ENCODE measurements at places on chromosomes 2 and 18.

DNA sequence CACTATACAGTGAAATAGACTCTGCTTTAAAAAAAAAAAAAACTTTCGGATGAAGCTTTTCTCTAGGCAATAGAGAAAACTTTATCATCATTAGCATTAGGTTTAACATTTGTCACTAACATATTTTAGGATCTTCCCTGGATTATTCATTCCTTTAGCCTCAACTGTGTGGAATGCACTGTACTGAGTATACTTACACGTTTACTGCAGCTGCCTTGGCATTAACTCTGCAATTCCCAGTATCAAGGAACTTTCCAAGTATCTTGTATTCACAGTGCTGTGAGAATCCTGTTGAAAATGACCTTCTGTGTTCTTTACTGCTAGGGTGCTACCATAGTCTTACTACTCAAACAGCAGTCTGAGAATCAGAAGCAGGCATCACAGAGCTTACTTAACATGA, 328.2 kb upstream of the COL3A1 start:
- no peak for DNase-seq

DNA sequence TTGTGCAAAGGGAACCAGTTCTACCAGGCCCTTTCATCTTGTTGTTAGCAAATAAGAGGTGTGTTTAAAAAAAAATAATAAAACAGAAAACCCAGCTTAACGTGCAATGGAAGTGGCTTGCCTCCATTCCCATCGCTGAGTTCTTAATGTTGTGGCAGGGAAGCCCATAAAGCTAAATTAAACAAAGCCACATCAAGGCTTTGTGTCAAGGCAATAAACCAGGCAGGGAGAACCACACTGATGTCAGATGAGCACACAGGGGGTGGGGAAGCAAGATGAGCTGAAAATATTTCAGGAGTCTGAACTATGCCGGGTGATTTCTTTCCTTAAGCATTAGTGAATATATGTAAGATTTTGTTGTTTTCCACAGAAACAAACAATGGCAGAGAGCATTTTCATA, 73.5 kb downstream of the PHLPP1 start:
- peak; percentile 10 for DNase-seq

DNA sequence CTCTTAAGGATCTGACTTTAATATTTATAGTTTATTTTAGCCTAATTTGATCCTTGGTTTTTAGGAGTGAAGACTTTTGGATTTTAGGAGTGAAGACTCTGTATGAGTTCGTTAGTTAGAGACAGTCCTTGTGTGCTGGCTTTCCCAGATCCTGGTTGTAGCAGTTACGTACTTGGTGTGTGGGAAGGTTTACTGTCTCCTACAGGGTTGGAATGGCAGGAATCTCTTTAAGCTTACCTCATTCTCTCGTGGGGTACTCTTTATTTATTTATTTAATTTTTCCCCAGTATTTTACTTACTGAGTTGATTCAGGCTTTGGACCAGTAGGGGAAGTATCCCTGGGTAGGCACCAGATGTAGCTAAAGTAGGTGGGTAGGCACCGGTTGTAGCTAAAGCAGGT, 1.8 kb upstream of the CXCR2 start:
- DNase-seq: no peak

GRCh38 chr2:191222952-191223351, 22.3 kb upstream of the MYO1B start:
- no peak for DNase-seq

- no peak for DNase-seq
Measured at GRCh38 chr2:197606180-197606579, 69.2 kb downstream of the RFTN2 start.

DNA sequence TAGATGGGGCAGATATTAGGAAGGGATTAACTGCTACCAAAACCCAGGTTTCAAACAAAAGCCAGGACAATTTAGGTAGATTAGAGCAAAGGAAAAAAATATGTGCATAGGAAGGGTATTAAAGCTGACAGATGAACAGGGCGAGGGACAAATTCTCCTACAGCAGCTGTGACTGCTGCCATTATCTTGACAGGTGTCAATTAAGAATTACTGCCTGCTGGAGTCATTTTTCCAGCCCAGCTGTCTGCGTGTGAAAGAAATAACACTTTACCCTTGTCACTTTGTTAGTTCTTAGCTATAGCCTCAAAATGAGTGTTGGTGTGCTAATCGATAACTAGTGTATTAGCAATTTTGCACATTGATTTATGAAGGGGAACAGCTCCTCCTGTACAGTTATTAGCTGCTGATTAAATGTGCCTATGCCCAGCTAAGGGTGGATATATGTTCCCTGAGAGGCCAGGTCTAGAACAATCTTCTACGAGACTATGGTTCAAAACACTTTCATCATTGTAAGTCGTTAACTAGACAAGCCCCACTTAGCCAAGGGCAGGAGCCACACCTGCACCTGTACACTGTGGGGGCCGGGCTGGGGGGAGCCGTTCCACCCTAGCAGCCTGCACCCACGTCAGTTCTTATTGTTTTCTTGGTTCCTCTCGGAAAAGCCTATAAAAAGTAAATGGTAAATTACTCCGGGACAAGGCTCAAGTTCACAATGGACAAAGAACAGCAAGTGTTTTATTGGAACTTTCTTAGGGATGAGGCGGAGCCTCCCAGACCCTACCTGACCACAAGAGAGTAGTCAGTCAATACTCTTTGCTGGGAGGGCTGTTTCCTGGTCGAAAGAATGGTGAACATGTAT, 7.7 kb downstream of the TSHZ1 start:
- DNase-seq: no peak

DNA sequence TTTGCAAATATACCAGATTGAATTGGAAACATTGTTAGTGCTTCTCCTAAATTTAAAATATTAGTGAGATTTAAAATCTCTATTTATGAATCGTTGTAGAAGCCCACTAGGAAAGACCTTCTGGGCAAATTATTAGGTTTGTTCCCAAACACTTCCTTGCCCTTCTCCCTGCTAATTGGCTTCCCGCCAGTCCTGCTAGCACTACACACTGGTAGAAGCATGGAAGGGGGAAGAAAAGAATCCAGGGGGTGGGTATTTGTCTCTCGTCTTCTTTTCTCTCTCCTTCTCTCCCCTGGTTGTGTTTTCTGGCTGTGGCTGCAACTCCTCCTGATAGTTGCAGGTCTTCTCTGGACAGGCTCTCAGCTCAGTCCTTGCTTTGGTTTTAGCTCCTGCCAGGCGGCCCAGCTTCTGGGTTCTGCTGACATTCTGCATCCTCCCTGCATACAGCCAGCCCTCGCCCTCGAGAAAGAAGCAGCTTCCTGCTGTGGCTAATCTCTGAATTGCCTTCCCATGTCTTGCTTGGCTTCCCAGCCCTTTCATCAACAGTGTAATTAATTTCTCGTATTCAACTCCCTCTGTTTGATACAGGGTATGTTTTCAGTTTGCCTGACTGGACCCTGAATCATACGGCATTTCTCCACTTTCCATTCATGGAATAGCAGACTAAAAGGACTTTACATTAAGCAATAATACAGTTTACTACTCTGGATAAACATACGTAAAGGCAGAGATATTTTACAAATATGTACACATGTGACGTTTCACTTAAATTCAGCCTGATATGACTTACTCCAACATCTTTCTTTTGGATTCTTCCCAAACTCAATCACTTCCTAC, 6.9 kb upstream of the PARD3B start:
- DNase-seq: peak; percentile 80

DNA sequence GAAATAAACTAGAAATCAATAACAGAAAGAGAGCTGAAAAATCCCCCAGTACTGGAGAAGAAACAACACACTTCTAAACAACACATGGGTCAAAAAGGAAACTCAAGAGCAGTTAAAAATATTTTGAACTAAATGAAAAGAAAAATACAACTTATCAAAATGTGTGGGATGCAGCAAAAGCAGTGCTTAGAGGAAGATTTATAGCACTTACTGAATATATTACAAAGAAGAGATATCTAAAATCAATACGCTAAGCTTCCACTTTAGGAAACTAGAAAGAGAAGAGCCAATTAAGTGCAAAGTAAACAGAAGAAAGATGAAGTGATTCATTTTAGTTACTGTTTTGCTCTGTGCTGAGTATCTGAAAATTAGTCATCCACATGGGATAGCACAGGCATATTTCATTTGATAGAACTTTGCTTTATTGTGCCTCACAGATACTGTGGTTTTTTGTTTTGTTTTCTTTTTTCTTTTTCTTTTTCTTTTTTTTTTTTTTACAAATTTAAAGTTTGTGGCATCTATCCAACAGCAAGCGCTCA, 17.0 kb downstream of the TGFA start:
- DNase-seq: no peak

GRCh38 chr2:85243101-85244072, 84.4 kb downstream of the TGOLN2 start:
- no peak for DNase-seq

GRCh38 chr2:115161771-115162493, 719.5 kb downstream of the DPP10 start:
- DNase-seq: no peak

GRCh38 chr18:25350489-25351251, 1.3 kb downstream of the ZNF521 start:
- DNase-seq: peak; percentile 33

DNA sequence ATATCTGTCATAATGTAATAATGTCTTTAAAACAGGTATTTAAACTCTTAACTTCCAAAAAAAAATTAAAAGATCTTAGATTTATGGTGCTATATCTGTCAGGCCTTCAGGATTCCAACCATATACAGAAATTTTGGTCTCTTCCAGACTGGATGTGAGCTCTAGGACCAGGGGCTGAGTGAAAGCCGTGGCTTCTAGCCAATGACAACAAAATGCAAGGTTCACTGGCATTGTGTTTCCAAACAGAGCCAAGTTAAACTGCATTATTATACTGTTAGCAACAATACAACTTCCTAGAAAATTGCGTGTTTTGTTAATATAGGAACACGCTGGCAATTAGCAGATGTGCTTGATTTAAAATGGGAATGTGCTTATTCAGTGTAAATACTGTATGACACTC, 809.8 kb upstream of the SOX11 start:
- DNase-seq: peak; percentile 28

DNA sequence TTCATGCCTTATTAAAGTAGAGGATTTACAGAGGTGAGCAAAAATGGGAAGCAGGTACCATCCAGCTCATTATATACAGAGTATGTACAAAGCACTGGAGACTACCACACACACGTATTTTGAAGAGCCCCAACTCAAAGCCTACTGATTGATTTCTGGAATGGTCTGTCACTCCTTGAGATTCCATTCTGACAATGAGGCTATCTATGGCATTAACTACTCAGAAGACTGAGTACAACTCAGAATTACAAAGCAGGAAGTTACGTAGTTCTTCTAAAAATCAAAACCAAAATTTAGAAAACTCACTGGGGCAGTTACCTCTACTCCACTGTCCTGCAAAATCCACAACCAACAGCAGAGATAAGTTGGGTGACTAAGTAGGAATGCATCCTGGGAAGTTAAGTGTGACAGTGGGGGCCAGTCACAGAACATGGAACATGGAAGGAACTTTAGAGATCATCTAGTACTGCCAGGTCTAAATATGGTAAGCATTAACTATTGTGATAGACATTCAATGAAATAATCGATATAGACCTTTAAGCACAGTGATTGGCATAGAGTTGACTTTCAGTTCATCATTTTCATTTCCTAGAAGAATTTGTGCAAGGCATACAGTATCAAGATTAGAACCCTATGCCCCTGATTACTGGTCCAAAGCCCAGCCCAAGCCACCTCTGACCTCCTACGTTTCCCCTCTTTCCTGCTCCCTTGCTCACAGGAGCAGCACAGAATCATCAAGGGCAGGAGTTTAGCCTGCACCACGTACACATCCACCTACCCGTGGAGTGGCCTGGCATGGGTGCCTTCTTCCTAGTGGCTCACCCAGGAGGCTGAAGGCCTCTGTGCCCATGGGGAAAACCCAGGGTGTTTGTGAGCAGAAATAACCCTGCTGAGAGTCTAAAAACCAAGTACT, 80.1 kb upstream of the FOSL2 start:
- no peak for DNase-seq

DNA sequence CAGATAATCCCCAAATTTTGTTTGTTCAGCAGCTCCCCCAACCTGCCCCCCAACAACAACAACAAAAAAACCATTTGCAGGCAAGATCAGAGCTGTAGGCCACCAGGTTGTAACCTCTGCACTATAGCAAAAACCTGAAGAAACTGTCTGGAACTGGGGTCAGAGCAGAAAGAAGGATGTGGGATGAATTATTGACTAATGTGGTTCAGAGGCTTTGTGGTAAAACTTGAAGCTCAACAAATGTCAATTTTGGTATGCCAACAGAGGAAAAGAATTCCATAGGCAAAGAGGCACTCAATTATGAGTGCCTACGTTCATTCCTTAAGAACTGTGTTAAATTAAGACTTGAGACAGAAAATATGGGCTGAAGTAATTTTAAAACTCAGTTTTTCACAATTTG, 255.1 kb downstream of the STK39 start:
- no peak for DNase-seq
